Colonic mucosa (tissue), 4 donors: ENCODE measurements at places on chromosomes 13 and 19. TPM values are rescaled to one million over a fixed set of nuclear protein-coding genes. Genes with fewer than 3 reads are reported as not detected.

- no peak overlapping the region for H3K4me3 ChIP-seq
Observed at GRCh38 chr13:101695870-101696516, 243.5 kb downstream of the ITGBL1 start.

GRCh38 chr13:99375738-99376080, 68.5 kb upstream of the GPR183 start:
- no peaks in the 10 kb centered on the region for H3K27me3 ChIP-seq
- no peaks in the 10 kb centered on the region for H3K4me1 ChIP-seq
- no peak overlapping the region for H3K4me3 ChIP-seq
- H3K27ac ChIP-seq, result no peak overlapping the region
- no peaks in the 10 kb centered on the region for H3K36me3 ChIP-seq
- DNase-seq, result no peak

DNA sequence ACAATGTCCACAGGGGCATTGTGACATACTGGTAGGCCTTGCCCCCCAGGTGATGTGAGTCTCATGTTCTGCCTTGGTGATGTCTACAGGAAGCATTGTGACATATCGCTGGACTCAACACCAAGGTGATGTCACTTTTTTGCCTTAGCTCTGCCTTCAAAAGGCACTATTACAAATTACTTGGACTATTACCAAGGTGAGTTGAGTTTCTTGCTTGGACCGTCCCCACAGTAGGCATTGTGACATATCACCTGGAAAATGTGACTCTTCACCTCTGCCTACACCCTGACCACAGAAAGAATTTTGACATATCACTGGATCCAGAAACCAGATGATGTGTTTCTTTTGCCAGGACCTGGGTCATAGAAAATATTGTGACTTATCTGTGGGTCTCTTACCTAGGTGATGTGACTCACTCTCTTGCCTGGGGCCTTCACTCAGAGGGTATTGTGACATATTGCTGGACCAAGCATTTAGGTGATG, 60.6 kb upstream of the ZNF724 start:
- DNase-seq, result no peak
- H3K27me3 ChIP-seq, result no peaks in the 10 kb centered on the region
- H3K27ac ChIP-seq, result no peak overlapping the region
- no peaks in the 10 kb centered on the region for H3K36me3 ChIP-seq
- no peak overlapping the region for H3K4me3 ChIP-seq

The CNFN gene
- 4.7 TPM for total RNA-seq

- H3K27ac ChIP-seq, result peak within 1 kb of the TSS; percentile 89
- peaks cover 3% of the 10 kb centered on the region for H3K4me1 ChIP-seq
- H3K27me3 ChIP-seq, result no peaks in the 10 kb centered on the region
- H3K4me3 ChIP-seq, result peak within 1 kb of the TSS; percentile 21
Observed at GRCh38 chr19:35901854-35902661, at the start of gene HCST. Gene HCST, plus strand, starts transcription at chr19:35902529. Its CDS starts 65 bp downstream, at chr19:35902594.
